Naive thymus-derived CD4-positive, alpha-beta T cell (primary cell): ENCODE measurements at places on chromosomes 7 and 10.

GRCh38 chr7:105814481-105814880, 61.9 kb downstream of the ATXN7L1 start:
- DNase-seq, result no peak

DNA sequence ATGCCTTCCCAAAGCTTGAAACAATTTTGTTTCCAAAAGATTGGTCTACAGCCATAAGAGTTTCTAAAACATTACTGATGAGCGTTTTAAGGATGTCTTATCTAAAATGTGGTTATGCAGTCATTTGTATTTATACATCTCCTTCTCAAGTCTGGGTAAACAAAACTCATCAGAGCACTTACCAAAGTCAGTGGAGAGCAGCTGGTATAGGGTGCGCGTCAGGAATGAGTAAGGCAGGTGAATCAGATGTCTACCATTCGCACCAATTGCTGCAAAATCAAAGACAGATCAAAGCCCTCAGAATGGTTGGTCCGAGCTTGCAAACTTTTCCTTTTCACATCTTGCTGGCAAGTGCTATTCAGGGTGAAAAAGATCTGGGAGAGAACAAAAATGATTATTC, 65.6 kb upstream of the FAM171A1 start:
- DNase-seq, result no peak

DNA sequence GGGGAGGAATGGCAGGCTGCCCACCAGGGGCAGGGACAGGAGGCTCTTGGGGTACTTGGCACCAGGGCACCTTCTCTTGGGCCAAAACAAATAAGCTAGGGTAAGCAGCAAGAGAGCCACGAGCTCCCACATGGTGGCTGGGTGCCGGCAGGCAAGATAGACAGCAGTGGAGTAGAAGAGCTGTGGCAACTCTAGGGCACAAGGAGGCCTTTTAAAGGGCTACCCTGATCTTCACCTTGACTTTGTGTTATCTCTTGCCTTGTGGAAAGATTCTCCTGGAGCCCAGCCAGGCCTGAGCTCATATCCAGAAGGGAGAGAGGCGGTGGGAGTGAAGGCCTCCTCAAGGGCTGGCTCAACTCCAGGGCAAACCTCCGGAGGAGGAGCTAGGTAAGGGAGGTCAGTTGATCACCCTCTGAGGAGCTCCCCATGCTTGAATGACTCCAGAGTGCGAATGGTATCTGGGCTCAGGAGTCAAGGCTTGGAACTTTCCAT, at the start of gene CYP17A1:
Gene CYP17A1 (minus strand): TSS at position 184 of the 492 bp plus-strand sequence. CDS start 52 bp downstream, at position 132.
- DNase-seq, result no peak

- no peak for DNase-seq
Observed at GRCh38 chr10:120732643-120733313, 118.4 kb upstream of the WDR11 start.

- DNase-seq, result no peak
Observed at GRCh38 chr7:15073301-15073700, 170.8 kb upstream of the DGKB start.

DNA sequence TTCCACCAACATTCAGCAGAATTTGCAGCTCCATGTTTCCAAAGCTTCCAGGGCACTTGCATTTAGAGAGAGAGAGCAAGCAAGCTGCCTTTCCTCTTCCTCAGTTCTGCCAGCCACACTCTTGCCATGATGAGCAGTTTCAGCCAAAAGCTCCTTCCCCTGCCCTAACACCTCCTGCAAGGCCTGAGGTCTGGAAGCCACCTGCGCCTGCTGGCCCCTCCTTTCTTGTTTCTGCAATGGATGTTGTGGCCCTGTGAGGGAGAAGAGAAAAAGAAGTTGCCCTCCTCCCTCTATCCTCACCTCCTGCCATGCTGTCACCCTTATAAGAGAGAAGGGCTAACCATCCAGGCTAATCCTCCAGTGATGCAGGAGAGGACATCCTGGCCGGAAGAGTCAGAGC, 48.7 kb downstream of the IKZF1 start:
- no peak for DNase-seq

GRCh38 chr7:116736927-116737715, 65.1 kb downstream of the MET start:
- no peak for DNase-seq

GRCh38 chr7:54932818-54933543, 85.8 kb upstream of the EGFR start:
- DNase-seq, result no peak

DNA sequence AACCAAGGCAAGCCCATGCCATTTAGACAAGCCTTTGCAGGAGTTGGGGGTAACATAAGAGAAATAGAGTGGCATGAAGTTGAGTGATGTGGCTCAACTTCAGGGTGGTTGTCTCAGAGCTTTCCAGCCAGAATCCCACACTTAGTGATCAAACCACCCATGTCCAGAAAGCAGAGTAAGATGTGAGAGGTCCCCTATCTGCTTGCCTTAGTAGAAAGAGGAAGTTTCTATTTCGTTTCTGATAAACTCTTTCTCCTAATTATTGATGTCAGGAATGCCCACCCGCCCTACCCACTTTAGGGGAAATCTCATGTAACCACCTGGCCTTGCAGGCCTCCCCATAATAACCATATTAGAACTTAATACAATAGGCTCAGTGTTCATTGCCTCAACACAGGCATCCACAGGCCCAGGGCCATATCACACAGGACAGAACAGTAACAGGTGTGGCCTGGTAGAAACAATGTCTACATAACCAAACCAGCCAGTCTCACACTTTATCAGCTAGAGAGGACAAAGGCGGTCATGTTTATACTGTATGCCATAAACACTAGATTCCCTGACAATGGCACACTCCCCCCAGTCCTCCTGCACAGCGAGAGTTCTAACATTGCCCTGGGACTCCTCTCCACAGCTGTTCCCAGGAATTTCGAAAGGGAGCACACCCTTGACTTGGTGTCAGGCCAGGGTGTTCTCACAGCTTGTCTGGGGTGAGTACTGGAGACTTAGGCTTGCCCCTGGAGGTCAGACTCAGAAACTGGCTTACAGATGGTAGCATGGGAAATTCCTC, 364.4 kb downstream of the CXCL12 start:
- DNase-seq, result no peak

DNA sequence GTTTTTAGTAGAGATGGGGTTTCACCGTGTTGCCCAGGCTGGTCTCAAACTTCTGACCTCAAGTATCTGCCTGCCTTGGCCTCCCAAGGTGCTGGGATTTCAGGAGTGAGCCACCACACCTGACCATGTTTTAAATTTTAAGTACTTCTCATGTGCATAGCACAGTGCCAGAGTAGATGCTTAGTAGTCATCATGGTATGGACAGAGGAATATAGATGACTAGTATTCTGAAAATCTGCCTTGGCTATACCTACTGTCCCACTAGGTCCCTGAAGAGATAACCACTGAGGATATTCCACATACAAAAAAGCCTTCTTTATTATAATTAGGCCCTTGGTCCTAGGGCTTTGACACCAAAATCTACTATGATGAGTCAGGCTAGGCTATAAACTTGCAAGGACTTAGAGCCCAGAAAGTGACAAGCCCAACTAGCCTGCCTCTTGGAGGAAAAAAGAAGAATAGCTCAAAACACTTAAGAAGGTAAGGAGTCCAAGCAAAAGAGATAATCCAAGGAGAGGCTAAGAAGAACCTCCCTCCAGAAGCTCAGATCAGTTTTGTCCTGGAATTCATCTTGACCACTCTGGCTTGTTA, 34.0 kb downstream of the LUC7L2 start:
- DNase-seq, result no peak

- no peak for DNase-seq
Observed at GRCh38 chr7:85102813-85103350, 84.0 kb downstream of the SEMA3D start.

DNA sequence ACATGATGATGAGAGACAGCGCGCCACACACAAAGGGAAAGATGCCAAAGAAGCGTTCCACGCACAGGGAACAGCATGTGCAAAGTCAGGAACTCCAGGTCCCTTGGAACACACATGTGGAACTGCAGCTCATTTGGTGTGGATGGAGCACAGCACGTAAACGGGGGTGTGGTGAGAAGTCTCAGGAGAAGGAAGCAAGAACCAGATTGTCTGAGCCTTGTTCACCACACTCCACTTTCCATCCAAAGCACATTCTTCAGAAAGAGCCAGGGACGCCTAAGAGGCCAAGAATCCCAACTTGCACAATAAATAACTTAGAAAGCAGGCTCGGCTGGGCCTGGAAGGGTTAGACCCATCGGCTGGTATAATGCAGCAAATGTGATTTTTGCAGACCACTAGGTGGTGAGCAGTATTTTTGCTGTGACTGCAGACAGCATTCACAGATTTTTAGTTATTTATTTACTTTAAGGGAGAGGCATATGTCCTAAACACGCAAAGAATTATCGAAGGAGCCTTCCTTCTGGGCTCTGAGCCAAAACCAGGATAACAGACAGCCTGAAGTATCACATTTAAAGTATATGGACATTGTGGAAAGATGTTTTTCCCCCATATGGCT, 27.9 kb upstream of the ASCC1 start:
- DNase-seq, result no peak

- DNase-seq, result no peak
Observed at GRCh38 chr7:33593611-33594010, 311.7 kb upstream of the BMPER start.

DNA sequence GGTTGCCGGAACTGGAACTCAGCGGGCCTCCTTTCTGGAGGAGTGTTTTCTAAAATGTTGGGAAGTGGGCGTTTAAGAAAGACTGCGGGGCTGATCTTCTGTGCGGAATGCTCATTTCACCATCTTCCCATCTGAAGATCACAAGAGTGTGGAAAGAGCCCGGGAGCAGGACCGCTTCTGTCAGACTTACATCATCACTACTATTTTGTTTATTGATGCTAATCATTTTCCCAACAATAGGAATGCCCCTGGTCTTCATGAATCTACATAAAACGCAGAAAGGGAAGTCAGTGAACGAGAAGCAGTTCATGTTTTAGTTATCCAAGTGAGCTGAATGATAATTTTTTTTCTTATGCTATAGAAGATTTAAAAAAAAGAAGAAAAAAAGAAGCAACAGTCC, 447.8 kb upstream of the MKI67 start:
- no peak for DNase-seq

GRCh38 chr10:23695825-23696420, 257.0 kb downstream of the OTUD1 start:
- no peak for DNase-seq

- no peak for DNase-seq
Observed at GRCh38 chr7:68147614-68148238, 1151.1 kb downstream of the TYW1 start.

DNA sequence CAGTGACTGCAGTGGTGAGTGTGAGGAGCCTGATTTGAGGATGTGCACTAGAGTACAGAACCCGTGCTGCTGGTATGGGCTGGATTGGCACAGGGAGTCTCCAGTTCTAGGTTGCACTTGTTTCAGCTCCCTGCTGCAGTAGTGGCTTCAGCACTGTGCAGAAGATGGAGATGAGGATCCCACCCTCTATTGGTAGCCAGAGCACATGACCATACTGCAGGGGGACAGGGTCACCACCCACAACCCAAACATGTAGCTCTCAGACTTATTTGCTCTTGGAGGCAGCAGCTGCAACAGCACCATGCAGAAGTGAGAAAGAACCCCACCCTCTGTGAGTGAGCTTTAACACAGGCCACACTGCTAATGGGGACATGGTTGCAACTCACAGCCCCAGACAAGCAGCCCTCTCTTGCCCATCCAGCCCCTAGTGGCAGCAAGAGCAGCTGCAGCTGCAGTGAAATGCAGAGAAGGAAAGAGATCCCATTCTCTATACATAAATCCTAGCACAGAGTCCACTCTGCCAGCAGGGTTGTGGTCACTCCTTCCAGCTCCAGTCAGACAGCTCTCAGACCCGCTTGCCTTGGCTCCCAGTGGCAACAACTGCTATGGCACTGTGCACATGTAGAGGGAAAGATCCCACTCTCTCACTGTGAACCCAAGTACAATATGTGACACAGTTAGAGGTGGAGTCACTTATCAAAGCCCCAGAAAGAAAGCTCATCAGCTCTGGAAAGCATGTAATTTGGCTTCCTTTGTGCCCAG, 51.4 kb upstream of the SCIN start:
- DNase-seq, result no peak

DNA sequence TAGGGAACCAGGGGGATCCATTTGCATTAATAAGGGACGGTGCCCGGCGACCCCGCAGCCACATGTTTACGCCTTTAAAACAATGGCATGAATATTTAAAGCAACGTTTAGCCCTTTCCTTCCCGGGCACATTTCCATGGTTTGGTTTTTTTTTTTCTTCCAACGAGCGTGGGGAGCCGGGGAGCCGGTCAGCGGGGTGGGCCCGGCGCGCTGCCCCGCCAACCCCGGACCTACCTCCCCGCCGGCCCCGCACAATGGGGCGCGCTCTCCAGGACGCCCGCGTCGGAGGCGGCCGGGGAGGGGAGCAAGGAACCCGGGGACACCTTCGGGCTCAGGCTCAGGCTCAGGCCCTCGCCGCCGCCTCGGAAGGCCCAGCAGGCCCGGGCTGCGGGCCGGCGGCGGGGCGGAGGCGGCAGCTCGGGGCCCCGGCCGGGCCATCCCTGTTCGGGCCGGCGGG, 1.0 kb downstream of the SEPHS1 start:
- DNase-seq, result no peak

DNA sequence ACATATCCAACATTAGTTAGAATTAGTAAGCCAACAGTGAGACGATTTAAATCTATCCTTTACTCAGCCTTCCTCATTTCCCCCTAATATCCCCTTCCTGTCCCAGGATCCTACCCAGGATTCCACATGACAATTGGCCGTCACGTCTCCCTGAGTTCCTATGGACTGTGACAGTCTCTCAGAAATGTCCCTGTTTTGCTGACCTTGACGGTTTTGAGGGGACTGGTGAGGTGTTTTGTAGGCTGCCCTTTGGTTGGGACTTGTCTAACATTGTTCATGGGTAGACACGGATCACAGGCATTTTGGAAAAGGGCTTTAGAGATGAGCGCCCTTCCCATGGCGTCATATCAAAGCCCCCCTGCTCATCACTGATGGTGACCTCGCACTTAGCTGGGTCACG, 162.8 kb downstream of the ZMYND11 start:
- no peak for DNase-seq

DNA sequence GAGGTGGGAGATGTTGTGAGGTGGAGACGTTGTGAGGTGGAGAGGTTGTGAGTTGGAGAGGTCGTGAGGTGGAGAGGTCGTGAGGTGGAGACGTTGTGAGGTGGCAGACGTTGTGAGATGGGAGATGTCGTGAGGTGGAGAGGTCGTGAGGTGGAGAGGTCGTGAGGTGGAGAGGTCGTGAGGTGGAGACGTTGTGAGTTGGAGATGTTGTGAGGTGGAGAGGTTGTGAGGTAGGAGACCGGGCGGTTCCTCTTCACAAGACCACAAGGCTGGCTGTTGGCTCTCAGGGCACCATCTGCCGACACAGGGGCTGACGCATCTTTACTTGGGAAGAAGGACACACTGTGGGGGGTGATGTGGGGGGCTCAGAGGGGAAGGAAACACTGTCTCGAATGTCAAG, 34.7 kb upstream of the SHH start:
- no peak for DNase-seq
